ENCODE measurements at places on chromosomes 6 and 20.

DNA sequence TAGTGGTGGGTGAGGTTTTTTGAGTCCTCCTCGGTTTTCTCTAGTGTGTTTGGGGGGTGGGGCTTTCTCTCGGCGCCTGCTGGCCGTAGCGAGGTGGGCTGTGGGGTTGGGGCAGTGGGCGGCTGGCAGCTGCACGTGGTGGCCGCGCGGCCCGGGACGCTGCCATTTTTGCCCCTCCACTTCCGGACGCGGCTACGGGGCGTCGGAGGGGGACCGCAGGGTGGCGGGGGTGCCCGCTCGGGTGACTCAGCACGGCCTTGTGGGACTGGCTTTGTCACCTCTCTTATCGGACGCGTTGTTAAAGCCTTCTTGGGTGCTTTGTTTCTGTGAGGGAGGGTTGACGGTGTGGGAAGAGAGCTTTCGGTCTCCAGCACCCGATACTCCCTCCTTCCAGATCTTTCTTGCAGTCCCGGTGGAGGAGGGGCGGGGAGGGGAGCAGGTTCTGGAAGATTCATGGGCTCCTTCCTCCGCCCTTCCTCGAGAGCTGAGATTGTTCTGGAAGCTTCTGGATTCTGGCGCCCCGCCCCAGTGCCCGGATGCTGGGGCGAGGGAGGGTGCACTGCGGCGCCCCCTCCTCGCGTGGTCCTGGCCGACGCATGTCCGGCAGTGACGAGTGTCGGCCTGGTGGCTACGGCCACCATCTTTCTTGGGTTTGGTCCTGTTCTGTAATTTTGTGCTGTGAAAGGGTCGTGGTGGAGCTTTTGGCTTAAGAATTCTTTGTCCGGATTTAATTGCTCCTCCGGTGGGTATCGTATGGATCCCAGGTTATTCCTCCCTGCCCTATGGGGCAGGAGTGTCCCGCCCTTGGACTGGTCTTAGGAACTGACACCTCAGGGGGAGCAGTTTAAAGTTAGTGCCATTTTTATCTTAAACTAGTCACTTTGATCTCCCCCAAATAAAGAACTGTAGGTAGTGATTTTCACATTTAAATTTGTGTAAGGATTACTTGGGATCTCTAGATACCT is 719 bp downstream of the HSP90AB1 start:
- peak; percentile 80 for DNase-seq

DNA sequence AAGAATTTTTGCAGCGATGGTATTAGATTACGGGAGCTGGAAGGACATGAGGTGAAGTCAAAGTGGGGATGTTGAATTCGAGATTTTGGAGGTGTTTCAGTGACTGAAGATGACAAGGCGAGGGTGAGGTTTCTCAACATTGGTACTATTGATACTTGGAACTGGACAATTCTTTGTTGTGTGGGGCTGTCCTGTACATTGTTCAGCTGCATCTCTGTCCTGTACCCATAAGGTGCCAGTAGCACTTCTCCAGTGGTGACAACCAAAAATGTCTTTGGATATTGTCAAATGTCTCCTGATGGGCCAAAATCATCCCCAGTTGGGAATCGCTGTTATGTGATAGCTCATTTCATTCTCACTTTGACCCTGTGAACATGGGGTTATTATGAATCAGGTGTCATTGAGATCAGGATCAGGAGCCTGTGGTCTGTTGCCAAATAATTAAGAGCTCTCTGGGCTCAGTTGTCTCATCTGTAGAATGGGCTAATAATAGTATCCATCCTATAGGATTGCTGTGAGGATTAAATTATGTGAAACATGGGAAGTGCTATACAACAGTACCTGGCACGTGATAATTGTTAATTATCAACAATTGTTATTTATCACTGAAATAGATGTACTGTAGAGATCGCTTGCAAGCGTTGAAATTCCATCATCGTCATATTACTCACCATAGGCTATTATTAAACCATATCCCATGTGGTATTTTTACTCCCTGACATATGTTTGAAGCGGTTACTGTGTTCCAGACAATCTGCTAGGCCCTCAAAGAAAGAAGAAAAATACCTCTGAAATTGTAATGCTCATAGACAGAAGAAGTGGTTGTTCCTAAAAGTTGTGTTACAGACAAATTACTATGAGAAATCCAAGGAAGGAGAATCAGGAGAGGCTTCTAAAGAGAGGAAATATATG is 48.5 kb upstream of the TTPAL start:
- no peak for DNase-seq

GRCh38 chr6:16146527-16146955 is 17.7 kb downstream of the MYLIP start:
- DNase-seq: no peak

GRCh38 chr6:111258615-111259088 is 171.3 kb downstream of the SLC16A10 start:
- no peak for DNase-seq

DNA sequence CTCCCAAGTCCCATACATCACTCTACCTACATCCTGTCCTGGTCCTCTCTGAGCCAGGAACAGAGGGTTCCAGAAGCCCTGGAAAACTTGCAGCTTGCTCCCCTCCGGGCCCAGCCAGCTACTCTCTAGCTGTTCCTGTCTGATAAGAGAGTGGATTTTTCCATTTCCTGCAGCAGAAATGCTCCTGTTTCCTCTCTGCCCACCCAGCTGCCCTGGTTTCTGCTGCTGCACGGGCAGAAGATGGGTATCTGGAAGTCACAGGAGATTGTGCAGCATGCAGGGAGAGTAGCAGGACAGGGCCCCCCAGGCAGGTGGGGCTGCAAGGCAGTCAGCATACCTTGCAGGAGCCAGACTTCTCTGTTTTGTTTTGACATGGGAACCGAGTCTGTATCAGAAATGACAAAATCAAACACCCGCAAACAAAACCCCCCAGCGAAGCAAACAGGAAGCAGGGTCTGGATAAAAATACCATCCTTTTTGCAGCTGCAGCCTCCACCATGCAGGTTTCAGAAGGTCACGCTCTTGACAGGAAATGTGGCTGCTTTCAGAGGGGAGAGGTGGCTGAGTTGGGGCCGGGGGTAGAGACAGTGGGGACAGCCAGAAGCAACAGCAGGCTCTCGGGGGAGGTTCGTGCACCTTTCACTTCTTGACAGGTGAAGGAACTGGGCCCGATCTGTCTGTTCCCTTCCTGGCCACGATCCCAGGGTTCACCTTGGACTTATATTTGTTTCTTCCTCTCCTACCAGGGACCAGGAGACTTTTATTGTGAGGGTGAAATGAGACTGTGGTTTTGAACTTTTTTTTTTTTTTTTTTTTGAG is 50.8 kb upstream of the FAM83D start:
- peak; percentile 49 for DNase-seq

GRCh38 chr20:50323209-50323608 is 132.6 kb downstream of the CEBPB start:
- no peak for DNase-seq

- no peak for DNase-seq
Observed at GRCh38 chr6:99121748-99122147, 174.0 kb upstream of the FBXL4 start.

DNA sequence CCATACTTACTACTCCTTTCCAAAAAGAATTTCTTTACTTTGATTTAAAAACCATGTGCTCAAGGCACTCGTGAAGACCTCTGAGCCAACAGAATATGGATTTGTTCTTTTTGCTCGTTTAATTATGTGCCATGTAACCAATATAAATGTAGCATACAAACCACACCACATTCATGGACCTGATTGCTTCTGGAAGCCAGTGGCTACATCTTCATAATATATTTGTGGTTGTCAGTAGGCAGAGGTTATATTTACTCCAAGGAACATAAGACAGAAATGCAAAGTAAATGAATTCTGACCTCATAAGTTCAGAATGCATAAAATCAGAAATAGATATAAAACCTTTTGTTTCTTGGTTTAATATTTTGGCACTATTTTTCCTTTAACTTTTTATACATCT is 373.0 kb downstream of the HDGFL1 start:
- DNase-seq: no peak

Data from stimulated activated CD8-positive, alpha-beta memory T cell treated with anti-CD3 and anti-CD28 coated beads, Interleukin-7, amount 100 ng/mL, for 1 hour (primary cell).